Germinal center (tissue), 1 donor: ENCODE measurements at places on chromosomes 2 and 18.

- DNase-seq = no peak
Measured at GRCh38 chr18:12405066-12405465, 2.7 kb upstream of the PRELID3A start.

DNA sequence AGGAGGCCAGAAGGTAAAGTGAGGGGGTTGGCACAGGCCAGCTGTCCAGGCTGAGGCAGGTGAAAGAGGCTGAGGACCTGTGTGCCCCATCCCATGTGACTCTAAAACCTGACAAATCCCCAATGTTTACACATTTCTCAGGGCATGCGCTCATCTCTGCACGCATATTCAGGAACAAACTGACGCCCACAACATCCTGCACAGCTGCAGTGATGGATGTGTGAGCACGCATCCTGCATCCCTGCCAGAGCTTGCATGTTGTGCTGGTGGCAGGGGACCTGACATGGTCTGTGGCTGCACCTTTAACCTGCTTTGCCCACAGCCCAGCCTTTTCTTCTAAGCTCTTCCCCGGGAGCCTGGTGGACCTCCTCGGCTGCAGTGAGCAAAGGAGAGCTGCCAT lies 83.1 kb downstream of the FBXO15 start:
- DNase-seq = no peak

- no peak for DNase-seq
Measured at GRCh38 chr2:230828272-230828961, 36.3 kb upstream of the ITM2C start.

GRCh38 chr2:215681799-215682596 lies 246.1 kb upstream of the FN1 start:
- DNase-seq = no peak

GRCh38 chr2:170091436-170091835 lies 86.5 kb upstream of the MYO3B start:
- DNase-seq = no peak
